ENCODE measurements at places on chromosomes 16 and 17.

GRCh38 chr16:69942627-69943170 is 8.4 kb upstream of the CLEC18A start:
- no peak for DNase-seq

GRCh38 chr17:36594626-36595401 is 3.1 kb downstream of the DHRS11 start:
- DNase-seq: no peak

- no peak for DNase-seq
Measured at GRCh38 chr17:66240630-66241029, 11.4 kb upstream of the APOH start.

- no peak for DNase-seq
Measured at GRCh38 chr17:7279448-7279847, 2.1 kb upstream of the SLC2A4 start.

- no peak for DNase-seq
Measured at GRCh38 chr17:67829331-67829730, 4.0 kb downstream of the BPTF start.

DNA sequence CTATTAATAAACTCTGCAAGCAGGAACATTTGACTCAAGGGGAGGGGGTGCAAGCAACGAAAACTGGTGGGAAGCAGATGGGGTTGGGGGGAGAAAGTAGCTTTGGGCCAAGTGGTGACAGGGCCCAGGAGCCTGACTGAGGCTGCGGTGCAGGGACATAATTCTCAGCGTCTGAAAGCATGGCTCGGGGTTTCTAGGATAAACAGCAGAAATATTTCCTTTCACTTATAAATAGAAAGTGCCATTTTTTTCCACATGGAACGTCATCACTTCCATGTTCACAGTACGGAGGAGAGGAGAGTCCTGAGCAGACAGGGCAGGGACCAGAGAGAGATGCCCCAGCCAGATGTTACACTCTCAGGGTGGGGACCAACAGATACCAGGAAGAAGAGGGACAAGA is 197.1 kb downstream of the ZFHX3 start:
- DNase-seq: no peak

GRCh38 chr17:58345500-58345899 is 6.5 kb downstream of the SUPT4H1 start:
- no peak for DNase-seq

DNA sequence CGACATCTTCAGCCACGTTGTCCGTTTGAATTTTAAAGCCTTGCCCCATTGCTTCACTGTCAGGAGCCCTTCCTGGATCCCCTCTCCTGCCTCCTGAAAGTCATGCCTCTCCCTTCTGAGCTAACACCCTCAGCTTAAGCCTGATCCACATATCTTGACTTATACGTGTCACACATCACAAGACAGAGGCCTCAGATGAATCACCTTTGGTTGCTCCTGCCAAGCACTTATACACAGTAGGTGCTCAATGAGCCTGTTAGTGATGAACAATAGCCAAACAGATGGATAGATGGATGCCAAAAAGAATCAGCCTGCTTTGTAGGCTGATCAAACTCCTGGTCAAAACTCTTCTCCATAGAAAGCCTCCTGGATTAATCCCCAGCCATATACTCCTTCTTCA is 31.8 kb downstream of the PITPNM3 start:
- no peak for DNase-seq

DNA sequence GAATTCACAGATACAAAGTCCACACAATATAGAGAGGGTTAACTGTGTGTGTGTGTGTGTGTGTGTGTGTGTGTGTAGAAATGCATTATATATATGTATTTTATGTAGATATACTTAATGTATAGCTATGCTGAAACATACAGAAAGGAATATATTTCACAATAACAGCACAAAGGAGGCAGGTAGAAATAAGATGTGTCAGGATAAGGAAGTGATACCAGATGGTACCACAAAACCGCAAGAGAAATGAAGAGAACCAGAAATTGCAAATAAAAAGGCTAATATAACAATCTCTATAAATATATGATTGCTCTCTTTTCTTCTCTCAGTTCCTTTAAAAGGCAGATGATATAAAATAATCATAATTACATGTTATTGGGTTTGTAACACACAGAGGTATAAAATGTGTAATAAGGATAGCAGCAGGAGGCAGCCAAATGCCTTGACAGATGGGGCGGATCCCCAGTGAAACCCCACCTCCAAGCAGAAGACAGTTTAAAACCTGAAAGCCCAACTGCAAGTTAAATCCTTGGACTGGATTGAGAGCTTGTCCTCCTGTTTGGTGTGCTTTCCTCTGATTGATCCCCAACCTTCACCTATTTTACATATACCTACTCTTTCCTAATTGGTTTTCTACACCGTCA is 365.4 kb upstream of the C16orf82 start:
- DNase-seq: no peak

- DNase-seq: no peak
Measured at GRCh38 chr16:50631985-50632576, 49.0 kb downstream of the SNX20 start.

DNA sequence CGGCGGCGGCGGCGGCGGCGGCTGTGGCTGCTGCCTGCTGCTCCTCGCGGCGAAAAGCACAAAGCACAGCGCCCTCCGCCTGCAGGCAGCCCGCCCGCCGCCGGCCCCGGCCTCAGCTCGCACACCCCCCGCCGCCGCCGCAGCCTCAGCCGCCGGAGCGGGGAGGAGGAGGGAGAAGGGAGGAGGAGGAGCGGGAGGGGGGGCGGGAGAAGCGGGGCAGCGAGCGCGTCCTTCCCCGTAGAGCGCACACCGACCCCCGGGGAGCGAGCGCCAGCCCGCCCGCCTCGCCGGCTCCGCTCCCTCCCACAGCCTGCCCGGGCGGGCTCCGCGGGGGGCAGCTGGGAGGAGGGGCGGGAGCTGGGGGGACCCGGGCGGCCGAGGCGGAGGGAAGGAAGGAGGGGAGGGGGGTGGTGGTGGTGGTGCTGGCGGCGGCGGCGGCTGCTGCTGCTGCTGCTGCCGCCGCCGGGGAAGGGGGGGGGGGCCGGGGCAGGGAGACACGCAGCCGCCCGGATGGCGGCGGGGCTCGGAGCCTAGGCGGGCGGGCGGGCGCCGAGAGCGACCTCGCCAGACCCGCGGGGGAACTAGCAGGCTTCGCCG is at the start of gene UBTF:
UBTF (minus strand) TSS at position 60 of the 597 bp plus-strand sequence. CDS start 1,446 bp downstream, outside the sequence.
- DNase-seq: no peak

DNA sequence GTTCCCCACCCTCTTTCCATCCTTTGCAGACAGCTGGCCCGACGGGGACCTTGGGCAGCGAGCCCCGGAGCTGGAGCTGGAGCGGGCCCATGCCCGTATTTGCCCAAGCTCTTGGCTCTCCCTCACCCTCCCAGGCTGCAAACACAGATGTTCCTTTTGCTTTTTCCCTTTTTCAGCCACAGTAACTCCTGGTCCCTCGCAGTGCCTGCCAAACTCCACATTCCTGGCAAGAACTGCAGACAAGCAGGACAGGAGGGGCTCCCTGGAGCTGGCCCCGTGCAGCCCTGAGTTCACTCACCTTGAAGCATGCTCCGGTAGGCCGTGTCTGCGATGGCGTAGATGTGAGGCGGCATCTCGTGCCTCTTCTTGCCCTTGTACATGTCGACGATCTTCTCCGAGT is 33.9 kb downstream of the MYH11 start:
- no peak for DNase-seq

DNA sequence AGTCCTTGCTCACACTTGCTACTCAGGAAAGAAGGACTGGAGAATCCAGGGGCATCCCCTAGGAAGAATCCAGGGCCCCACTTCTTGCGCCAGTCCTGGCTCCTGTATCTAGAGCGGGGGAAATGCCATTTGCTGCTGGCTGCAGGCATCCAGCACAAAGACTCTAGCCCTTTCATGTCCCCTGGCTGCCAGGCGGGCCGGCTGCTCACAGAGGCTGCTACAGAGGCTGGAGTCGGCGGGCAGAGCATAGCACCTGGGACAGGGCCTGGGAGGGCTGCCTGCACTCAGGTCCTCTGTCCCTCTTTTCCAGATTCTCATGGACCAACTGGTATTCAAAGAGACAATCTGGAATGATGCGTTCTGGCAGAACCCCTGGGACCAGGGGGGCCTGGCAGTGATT is 13.8 kb downstream of the SMIM5 start:
- DNase-seq: no peak

- no peak for DNase-seq
Measured at GRCh38 chr17:35912942-35913341, 17.6 kb downstream of the RDM1 start.

GRCh38 chr16:10558746-10559641 is 21.4 kb downstream of the EMP2 start:
- DNase-seq: no peak

- DNase-seq: no peak
Measured at GRCh38 chr16:24853830-24854229, 8.1 kb downstream of the SLC5A11 start.

GRCh38 chr17:15885770-15886169 is 59.2 kb upstream of the ADORA2B start:
- DNase-seq: no peak

- no peak for DNase-seq
Measured at GRCh38 chr17:51147650-51148049, 5.7 kb upstream of the NME1 start.

GRCh38 chr16:16158741-16159374 is 64.4 kb downstream of the ABCC6 start:
- no peak for DNase-seq

GRCh38 chr16:3112881-3113574 is 642 bp downstream of the ZNF205 start:
- no peak for DNase-seq

DNA sequence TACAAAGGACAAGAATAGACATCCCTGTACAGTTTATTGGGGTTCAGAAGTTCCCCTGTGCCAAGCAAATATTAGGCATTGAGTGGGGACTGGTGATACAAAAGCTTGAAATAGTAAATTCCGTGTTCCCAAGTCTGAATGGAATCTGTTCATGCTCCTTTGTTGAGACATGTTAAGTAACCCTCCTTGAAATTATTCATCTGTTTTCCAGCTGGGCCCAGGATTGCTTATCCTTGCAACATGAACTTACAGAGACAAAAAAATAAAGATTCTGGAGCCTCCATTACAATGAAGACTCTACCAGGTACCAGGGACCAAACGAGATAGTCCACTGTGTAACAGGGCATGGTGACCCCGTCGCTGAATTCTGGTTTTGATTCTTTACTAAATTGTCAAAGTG is 6.1 kb upstream of the CCL8 start:
- DNase-seq: no peak

DNA sequence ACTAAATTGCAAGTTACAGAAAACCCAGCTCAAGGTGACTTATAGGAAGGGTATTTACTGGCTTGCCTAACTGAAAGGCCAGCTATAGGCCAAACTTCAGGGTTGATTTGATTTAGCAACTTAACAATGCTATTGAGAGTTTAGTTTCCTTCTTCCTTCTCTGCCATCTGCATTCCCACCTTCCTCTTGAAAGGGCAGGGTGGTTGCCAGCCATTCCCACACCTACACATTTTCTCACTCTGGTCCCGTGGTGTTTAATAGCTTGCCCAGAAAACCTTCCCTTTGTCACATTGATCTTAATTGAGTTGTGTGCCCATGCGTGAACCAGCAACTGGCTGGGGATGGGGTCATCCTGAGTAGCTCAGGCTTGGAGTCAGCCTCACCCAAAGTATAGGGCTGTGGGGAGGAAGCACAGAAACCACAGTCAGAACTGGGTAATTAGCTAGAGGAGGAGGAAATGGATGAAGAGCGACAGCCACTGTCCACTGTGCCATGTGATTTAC is 194.7 kb downstream of the SPECC1 start:
- no peak for DNase-seq

DNA sequence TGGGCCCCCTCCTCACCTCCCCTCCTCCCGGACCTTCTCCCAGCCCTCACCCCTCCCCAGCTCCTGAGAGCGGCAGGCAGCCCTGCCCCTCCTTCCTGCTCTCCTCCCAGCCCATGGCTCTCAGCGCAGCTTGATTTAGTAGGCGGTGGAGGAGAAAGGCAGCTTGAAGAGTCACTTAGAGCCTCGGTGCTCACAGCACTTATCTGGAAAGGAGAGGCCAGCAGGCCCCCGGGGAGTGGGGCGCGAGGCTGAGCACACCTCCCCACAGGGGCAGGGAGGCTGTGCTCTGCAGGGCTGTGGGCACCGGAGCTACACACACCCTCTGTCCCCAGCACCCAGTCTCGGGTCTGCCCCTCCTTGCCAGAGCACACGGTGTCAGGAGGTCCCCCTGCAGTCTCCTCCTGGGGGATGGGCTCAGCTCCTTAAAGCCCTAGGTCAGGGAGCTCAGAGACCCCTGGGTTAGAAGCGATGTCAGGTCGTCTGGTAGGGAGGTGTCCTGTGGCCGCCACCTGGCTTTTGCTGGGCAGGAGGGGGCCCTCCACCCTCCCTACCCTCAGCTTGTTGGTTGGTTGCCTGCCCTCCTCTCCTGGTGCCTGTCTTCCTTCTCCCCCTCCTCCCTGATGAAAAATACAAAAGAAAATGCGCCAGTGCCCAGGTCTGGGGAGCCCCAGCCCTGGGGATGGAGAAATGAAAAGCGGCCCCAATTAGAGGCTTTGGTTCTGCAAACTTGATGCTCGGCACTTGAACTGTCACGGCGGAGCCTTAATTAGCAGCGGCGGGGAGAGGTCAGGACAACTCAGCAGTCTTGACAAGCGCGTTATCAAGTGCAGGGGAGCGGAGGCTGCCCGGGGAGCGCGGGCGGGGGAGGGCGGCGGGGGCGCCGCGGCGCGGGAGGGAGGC is 151.1 kb upstream of the GSE1 start:
- DNase-seq: no peak

GRCh38 chr16:57533431-57534336 is 2.7 kb downstream of the CCDC102A start:
- no peak for DNase-seq

DNA sequence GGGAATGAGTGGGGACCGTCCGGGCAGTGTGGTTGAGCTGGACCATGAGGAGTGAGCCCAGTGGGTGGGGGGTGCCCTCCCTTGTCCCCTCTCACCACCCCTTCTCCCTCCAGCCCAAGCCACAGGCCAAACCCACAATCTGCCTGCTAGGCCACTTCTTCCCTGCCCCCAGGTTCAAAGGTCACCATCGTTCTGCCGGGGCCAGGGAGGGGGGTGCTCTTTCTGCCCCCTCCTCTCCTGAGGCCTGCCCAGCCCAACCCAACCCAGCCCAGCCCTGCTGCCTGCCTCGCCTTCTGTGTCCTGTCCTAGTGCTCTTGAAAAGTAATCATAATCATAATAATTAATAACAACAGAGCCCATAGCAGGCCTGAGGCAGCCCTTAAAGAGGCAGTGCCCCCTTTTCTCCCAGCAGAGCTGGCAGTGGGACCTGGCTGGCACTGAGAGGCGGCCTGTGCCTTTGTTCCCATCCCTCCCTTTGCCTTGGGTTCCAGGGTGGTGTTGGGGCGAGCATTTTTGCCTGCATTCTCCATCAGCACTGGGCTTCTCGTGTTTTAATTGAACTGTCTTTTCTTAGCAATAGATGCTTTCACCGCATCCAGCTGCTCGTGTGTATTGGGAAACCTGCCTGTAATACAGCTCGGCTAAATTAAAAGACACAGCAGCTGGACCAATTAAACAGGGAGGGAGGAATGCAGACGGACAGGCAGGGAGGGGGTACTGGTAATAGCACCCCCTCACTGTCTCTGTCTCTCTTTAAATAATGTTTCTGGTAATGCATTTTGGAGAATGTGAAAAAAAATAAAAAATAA is 46.8 kb downstream of the SREBF1 start:
- no peak for DNase-seq
